ENCODE measurements at places on chromosomes 4 and X.

- peak; percentile 8 for DNase-seq
Observed at GRCh38 chr4:104896660-104897645, 249.7 kb upstream of the TET2 start.

DNA sequence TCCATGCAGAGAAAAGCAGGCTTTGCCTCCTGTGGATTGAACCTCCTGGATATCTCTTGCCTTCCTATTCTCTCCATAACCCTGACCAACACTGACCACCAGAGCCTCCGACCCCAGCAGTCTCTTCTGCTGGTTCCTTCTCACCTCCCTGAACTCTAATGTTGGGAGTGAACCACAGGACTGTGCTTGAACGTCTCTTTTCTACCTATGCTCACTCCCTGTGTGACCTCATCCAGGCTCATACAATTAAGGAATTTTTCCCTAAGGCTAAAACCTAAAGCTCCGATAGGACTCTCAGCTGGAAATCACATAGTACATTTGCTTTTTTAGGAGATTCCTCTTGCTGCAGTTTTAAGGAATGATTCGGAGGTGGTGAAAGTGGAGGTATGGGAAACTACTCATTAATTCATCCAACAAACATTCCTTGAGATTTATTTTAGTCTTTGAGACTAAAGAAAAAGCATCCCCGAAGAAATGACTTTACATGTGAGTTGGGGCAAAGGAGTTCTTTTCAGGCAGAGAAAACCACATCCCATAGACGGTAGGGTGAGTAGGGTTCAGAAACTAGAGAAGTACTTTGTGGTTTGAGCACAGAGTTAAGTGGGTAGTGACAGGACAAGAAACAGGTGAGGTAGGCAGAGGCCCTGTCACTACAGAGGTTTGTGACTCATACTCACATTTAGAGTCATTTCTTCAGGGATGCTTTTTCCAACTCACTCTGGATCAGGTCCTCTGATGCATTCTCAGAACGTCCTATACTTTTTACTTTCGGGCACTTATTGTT is 30.8 kb downstream of the NDNF start:
- DNase-seq = peak; percentile 12

- DNase-seq = no peak
Observed at GRCh38 chr4:83364312-83364711, 29.7 kb upstream of the HPSE start.

- no peak for DNase-seq
Observed at GRCh38 chrX:18672008-18672407, at the start of gene RS1. Gene RS1, minus strand, starts transcription at chrX:18672108. Its CDS starts 40 bp downstream, at chrX:18672068.

GRCh38 chr4:20253735-20254409 is 2.2 kb downstream of the SLIT2 start:
- DNase-seq = no peak

DNA sequence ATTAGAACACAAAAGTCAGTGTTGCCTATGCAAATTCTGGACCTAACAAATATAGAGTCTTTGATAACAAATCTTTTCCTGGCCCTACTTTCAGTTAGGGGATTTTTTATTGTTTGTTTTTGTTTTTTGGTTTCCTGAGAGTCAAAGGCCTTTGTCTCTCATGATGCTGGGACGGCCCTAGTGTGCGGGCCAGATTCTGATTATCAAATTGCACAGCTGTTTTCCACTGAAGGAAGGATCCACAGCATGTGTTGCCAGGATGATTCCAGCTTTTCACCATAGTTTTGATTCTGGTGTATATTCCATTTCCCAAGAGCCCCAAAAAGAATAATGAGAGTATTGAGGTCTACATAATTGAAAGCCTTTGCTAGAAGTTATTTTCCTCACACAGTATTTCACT is 248.2 kb downstream of the CAMK2D start:
- no peak for DNase-seq

Data from GM12864 (cell line).